ENCODE measurements at places on chromosomes 3 and 15.

- no peak for DNase-seq
Measured at GRCh38 chr3:72092778-72093177, 307.8 kb upstream of the PROK2 start.

DNA sequence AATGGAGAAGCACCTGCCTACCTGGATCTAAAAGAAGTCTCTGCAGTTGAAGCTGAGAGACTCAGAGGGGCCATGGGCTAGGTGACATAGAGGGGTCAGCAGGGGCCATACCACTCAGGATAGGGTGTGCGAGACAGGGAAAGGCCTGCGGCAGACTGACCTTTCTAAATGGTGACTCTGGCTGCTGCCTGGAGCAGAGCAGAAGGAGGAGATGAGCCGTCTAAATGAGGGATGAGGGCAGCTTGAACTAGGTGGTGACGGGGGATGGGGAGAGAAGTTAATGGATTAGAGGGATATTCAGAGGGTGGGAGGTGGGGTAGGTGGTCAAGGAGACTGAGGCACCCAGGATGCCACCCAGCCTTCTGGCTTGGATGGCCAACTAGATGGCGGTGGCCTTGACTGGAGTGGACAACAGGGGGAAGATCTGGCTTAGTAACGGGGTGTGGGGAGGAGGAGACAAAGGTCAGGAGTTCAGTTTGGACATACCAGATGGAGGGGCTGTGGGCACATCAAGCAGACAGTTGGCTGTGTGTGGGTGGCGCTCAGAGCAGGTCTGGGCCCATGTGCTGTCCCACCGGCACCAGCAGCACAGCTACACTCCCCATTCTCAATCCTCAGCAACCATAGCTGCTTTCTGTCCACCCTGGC lies 3.2 kb upstream of the ITIH1 start:
- no peak for DNase-seq

- DNase-seq = no peak
Measured at GRCh38 chr3:143122608-143123352, 3.2 kb downstream of the CHST2 start.

DNA sequence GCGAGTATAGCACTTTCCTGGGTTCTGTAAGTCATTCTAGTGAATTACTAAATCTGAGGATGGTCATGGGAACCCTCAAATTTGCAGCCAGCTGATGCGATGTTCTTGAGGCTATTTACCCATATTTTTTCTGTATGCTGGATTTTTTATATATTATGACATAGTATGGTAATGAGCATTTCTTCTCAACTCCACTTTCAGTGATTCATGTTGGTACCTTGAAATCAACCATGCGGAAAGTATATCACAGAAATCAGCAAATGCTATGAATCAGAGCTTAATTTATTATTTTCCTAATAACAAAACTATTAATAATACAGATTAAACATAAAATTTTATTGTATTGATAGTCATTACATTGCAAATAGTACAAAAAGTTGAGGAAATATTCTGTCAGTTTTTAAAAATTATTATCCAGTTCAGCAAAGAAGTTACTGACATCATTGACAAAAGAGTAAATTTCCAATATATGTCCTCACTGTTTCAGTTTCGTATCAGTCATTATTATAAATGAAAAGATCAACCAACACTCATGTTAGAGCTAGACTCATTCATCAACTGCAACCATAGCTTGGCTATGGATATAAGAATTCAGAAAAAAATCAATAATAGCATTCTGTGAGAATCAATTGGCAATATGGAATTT lies 164.3 kb upstream of the SETMAR start:
- no peak for DNase-seq

GRCh38 chr3:10555263-10555662 lies 49.9 kb upstream of the ATP2B2 start:
- DNase-seq = no peak

GRCh38 chr3:171236265-171237008 lies 209.9 kb upstream of the SLC2A2 start:
- DNase-seq = no peak

GRCh38 chr3:23713641-23714040 lies 92.1 kb upstream of the UBE2E1 start:
- DNase-seq = no peak

GRCh38 chr3:11199902-11200845 lies 45.9 kb downstream of the HRH1 start:
- DNase-seq = no peak

GRCh38 chr3:136644212-136644611 lies 108.0 kb downstream of the STAG1 start:
- no peak for DNase-seq

DNA sequence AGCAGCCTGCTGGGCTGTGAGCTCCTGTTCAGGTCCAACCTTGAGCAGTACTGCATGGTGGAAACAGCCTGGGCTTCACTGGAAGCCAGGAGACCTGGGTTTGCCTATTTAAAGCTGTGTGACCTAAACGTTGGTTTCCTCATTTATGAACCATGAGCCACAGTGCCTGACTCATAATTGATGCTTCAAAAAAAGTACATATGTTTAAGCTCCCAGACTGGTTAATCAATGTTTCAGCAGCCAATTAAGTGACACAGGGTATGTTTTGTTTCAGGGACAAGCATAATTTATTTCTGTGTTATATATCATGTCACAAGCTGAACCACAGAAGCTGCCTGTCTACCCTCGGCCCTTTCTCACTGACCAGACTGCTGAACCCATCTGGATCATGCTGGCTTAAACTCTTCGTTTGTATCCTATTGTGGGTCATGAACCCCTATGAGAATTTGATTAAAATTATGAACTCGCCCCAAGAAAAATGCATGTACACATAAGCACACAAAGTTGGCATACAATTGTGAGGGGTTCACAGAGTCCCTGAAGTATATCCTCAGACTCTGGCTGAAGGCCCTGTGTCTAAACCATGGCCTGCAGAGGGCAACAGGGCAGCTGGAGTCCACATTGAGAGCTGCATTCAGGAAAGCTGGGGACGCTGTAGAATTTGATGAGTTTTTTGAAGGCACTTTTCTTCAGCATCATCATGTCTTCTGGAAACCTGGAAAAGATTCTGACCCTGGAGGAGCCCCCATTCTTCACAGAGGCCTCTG lies 23.7 kb downstream of the HDC start:
- no peak for DNase-seq

DNA sequence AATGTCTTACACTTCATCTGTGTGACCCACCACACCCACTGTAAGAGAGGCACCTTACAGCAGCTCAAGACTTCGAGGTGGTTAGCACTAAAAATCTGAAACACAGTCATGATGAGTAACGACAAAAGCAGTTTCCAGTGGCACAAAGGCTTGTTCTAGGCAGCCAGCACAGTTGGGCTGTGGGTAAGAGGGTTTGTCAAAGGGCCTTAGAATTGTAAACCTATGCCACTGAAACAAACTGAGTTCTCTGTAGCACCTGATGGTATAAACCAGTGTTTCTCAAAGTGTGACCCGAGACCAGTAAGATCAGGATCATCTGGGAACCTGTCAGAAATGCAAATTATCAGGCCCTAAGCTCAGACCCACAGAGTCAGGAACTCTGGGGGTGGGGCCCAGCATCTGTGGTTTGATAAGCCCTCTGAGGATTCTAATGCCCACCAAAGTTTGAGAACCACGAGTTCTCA lies 36.5 kb downstream of the DAPK2 start:
- peak; percentile 11 for DNase-seq

DNA sequence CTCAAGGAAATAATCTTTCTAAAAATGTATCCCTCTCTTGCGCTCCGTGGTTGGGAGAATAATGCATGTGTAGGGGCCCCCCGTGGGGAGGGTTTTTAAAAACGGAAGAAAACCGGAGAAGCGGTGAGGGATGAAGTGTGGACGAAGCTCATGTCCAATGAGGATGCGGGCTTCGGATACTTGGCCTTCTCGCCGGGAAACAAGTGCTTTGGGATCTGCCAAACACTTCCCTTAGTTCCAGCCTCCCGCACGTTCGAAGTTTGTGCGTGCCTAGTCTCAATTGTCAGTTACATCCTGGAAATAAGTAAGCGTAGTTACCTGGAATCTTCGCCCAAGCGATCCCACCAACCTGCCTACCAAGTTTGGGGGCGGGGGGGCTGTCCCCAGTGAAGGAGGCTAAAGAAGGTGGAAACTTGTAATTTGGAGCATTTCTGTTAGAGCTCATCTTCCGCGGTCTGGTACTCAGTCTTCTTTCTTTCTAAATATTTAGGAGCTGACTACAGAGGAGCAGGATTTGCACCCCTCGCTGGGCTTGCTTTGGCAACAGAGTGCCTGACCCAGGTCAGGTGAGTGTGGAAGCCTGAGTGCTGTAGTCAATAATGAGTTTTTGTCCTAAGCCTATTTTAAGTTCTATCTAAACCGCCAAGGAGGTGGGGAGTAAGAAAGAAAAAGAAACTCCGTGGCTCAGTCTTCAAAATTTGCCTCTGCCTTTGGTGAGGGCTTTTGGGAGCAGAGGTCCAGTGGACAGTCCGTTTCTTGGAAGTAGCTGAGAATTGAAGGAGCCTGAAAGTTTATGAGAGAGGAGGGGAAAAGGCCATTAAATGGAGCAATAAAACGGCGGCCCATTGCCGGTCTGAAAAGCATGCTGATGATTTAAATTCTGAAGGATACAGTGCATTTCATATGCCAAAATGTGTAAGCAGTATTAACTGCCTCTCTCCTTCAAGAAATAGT lies 1.1 kb downstream of the ITPR1 start:
- DNase-seq = peak; percentile 34

DNA sequence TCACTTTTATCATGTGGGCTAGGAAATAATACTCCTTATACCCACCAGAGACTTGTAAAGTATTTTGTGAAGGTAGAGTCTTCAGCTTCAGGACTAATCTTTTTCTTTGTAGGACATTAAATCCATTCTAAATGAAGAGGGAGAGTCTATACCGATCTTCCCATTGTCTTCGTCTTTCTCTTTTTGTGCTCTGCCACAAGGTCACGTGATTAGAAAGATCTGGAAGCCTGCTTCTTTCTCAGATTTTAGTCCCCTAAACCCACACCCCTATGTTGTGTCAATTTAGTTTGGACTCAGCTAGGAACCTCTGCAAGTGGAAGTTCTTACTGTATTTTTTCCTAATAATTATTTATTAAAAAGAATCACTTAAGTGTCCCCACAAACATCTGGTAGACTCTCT lies 507.3 kb downstream of the PYDC2 start:
- DNase-seq = no peak

- no peak for DNase-seq
Measured at GRCh38 chr3:165852191-165852590, 15.0 kb upstream of the BCHE start.

DNA sequence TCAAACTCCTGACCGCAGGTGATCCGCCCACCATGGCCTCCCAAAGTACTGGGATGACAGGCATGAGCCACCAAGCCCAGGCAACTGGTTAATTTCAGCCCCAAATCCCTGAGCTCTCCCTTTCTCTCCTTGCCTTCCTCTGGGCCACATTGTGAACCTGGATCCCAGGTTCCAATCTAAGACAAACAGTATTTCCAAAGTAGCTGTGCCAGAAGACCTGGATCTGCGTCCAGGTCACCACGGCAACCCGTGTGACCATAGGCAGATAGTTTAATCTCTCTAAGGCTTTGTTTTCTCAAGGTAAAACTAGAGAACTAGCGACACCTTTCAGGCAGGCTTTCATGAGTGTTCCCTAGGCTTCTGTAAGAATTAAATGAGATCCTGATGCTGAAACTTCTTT lies 5.9 kb upstream of the RBPMS2 start:
- DNase-seq = no peak

- no peak for DNase-seq
Measured at GRCh38 chr3:178289544-178290160, 246.6 kb upstream of the KCNMB2 start.

GRCh38 chr3:31732548-31732947 lies 199.8 kb downstream of the STT3B start:
- no peak for DNase-seq

DNA sequence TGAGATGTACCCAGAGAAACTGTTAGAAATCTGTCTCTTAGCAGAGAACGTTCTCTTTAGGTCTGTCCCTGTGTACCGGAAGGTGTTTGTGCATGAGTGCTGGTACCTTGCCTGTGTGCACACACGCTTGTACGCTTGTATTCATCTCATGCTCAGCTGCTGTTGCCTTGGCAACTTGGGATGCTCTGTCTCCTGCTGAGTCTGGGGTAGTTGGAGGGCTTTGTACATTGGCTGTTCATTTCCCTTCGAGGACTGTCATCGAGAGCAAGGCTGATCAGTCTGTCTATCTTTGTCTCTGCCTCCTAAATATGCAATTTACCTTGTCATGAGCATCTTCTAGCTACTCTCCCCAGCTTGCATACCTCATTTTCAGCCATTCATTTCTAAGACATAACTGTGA lies 147.2 kb downstream of the SLCO3A1 start:
- DNase-seq = no peak

GRCh38 chr15:69747193-69747592 lies 294.6 kb downstream of the RPLP1 start:
- no peak for DNase-seq

GRCh38 chr3:133860519-133860918 lies 35.2 kb downstream of the RAB6B start:
- no peak for DNase-seq

DNA sequence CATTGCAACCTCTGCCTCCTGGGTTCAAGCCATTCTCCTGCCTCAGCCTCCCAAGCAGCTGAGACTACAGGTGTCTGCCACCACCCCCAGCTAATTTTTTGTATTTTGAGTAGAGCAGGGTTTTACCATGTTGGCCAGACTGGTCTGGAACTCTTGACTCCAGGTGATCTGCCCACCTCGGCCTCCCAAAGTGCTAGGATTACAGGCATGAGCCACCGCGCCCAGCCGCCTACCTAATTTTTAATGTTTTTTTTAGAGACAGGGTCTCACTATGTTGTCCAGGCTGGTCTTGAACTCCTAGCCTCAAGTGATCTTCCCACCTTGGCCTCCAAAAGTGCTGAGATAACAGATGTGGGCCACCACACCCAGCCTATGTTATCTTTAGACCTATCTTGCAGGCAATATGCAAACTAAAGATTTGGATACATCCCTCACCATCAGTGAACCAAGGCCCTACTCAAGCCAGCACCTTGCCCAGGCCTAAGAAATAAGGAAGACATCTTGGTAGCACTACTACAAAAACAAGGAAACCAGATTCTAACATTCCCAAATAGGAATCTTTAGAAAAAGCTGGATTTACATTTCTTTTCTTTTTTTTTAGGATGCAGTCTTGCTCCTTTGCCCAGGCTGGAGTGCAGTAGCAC lies 6.3 kb upstream of the GMPPB start:
- no peak for DNase-seq

DNA sequence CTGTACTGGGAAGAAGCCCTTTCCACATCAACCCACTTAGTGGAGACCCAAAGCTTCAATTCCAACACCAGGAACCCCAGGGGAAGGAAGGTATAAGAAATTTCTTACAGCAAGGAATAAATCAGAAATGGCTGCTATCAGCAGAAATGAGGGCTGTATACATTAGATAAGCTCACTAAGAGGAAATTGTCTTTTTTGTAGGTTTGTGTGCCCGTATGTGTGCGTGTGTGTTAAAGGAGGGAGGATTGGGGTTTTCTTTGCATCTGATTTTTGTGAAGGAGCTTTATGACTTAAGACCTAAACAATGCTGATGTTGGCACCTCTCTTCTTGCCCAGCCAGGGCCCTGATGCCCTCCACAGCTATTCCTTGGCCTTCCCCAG lies 18.6 kb downstream of the ARRDC4 start:
- DNase-seq = no peak

- no peak for DNase-seq
Measured at GRCh38 chr3:29577250-29577649, 296.4 kb downstream of the RBMS3 start.

GRCh38 chr15:68608206-68608843 lies 29.5 kb downstream of the CORO2B start:
- DNase-seq = no peak

Data from ACHN (cell line).